ENCODE measurements at places on chromosomes 5 and 9.

DNA sequence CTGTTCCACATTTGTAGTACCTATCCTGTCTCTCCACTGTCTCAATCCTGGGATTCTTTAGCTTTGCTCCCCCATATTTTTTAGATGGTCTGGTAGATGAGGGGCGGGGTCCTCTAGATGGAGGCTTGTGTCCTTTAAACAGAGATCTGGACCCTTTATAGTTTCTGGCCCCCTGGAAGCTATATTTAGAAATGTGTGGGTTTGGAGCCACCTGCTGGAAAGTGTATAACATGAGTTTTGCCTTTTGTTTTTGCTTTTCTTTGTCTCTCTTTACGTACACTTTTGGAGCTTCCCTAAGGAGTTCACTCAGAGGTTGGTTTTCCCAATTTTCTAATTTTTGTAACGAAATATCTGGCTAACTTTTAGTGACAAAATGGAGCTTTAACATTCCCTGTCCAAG is 110.7 kb downstream of the CFAP95 start:
- DNase-seq, result no peak

DNA sequence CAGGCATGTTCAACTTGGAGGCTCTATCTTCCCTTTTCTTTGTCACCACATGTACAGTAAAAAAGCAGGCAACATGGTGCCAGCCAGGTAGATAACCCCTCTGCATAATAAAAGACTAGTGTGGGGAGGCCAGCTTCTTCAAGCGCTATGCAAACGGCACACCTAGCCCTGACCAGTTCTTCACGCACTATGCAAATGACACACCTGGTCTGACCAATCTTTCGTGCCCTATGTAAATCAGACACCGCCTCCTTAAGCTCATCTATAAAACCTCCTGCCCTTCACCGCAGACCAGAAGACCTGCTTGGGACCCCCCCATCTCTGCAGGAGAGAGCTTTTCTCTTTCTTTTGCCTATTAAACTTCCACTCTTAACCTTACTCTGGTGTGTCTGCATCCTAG is 28.1 kb upstream of the UGCG start:
- no peak for DNase-seq

DNA sequence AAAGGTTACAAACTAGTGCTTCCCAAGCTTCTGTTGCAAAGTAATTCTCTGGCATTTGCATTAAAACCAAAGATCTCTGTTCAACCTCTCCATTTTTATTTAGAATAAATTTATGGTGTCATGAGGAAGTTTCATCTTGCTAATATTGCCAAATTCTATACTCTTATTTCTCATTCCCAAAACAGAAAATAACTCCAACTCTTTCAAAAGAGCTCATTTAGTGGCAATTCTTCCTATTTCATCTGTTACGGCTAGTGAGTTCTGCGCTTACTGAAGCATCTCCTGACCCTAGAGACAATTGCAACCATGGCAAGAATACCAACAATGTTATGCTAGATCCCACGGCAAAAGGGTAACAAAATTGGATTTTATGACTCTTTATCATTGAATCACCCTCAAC is 97.0 kb downstream of the HINT1 start:
- no peak for DNase-seq

DNA sequence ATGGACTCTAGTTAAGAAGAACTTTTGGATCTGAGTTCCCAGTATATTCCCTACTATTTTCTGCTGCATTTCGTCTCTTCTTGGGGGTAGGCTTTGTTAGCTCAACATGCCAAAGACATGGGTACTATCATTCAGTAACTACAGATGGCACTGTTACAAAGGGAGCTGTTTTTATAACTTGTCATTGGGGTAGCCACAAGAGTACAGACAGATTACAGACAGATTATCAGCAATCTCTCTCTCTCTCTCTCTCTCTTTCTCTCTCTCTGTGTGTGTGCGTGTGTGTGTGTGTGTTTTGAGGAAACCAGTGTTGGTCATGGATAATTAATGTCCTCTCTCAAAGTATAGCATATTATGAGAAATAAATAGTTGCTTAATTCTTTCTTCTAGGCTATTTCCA is 116.1 kb downstream of the WDR70 start:
- DNase-seq, result peak; percentile 12

- no peak for DNase-seq
These were observed 23.4 kb downstream of the CDK20 start for GRCh38 chr9:87950765-87951488.

DNA sequence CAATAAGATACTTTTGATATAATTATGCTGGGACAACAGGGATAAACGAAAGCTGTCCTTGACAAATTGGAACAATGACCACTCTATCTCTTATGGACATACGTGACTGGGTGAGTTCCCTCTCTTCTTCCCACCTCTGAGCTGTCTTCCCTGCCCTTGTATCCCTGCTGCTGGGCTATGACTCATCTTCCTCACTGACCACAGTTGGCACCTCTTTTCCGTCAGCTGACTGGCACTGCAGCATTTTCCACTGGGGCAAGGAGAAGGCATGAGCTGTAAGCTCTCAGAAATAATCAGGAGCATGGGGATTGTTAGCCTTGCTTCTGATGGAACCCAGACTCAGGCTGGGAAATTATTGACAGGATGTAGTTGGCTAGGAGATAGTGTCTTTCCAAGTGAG is 48.7 kb downstream of the PCSK1 start:
- peak; percentile 83 for DNase-seq

DNA sequence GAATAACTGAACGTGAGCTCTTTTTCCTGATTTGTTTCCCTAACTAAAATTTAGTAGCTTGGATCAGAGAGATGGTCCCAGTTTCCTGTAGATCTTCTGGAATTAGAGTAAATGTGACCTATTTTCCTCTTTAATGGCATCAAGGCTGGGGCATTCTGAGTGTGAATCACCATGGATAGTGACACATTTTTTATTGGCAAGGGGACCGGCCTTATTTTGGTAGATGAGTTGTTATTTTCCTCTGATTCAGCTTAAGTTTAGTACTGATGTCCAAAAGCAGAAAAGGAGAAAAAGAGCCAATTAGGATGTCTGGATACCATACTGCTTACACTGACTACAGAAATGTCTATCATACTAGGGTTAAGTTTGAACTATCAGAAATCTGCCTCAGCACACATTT is 68.1 kb downstream of the RNF38 start:
- peak; percentile 41 for DNase-seq

GRCh38 chr5:73158313-73158712 is 14.7 kb upstream of the TMEM174 start:
- no peak for DNase-seq

- peak; percentile 38 for DNase-seq
These were observed 89.8 kb downstream of the SLC1A3 start for GRCh38 chr5:36696059-36696673.

DNA sequence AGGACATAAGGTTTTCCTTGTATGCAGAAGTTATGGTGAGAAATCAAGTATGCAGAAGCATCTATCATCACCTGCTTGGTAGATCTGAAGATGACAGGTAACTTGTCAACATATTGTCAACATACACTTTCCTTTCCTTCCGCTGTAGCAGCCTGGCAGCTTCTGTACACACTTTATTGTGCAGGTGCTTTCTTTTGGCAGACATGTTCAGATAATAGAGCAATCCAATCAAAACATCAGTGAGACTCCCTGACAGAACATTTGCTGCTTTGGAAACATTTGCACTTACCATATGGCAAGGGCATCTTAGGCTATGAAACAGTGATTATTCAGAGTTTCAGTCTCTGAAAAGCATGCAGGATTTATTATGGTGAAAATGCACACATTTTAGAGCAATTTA is 161.1 kb upstream of the CDH12 start:
- DNase-seq, result no peak

GRCh38 chr5:173479711-173480110 is 136.7 kb downstream of the BOD1 start:
- DNase-seq, result peak; percentile 53

GRCh38 chr9:84600739-84601138 is 68.8 kb upstream of the NTRK2 start:
- DNase-seq, result no peak

DNA sequence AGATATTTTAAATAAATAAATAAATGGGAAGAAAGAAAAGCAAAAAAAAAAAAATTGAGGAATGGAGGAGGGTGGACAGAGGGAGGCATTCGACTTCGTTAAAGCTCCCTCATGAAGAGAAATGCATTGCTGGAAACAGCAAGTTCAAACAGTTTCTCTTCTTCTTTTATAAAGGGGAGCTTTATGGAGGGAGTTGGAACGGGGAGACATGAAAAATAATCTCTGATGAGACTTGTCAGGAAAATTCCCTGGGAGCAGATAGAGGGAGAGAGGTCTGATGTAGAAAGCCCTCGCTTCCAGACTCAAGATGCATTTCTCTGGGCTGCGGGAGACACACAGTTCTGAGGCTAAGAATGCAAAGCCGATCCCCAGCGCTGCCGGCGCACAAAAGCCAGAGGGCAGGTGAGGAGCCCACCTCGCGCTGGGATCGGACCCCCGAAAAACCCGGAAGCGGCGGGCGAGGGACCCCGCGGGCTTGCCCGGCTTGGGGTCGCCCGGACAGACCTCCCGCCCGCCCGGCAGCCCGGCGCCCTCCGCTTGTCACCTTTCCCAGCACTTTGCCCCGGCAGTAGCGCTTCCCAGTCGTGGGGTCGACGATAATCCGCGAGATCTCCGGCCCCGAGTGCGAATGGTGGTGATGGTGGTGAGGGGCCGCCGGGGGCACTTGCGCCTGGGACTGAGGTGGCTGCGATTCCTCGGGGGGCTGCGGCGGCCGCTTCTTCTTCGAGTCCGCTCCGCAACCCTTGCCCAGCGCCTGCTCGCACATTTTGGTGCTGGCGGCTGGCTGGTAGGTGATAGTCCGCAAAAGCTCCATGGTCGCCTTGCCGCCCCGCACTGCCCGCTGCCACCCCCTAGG is 512 bp downstream of the PLK2 start:
- no peak for DNase-seq
